ENCODE measurements at places on chromosomes 4 and X.

GRCh38 chrX:34279866-34280560 lies 147.9 kb upstream of the FAM47A start:
- no peak for DNase-seq

DNA sequence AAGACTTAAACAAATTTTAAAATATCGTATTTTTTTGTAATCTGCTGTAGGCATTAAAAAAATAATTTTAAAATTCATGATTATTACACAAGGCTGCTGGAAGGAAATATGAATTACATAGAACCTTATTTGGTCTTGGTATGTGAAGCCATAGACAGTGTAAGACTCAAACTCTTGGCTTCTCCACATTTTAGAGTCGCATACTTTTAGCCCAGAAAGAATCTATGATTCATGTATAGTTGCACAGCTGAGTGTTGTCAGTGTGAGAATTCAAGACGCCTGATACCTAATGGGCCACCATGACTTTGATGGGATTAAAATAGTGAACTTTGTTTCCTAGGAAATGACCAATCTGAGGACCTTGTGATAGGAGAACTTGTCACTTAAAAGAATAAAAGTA lies 1.4 kb downstream of the INTU start:
- no peak for DNase-seq

GRCh38 chr4:20506827-20507226 lies 193.4 kb upstream of the PACRGL start:
- DNase-seq = no peak

DNA sequence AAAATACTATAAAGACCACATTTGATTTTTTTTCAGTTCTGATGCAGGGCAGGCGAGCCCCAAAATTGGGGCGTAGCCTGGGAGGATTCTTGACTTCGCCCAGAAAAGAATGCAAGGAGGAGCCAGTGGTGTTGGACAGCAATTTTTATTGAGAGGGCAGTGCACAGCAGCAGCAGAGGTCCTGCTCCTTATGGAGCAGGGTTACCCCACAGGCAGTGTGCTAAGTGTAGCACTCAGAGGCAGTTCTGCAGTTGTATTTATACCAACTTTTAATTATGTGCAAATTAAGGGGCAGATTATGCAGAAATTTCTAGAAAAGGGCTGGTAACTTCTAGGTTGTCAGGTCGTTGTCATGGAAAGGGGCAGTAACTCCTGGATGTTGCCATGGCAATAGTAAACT lies 69.9 kb downstream of the GASK1B start:
- no peak for DNase-seq

DNA sequence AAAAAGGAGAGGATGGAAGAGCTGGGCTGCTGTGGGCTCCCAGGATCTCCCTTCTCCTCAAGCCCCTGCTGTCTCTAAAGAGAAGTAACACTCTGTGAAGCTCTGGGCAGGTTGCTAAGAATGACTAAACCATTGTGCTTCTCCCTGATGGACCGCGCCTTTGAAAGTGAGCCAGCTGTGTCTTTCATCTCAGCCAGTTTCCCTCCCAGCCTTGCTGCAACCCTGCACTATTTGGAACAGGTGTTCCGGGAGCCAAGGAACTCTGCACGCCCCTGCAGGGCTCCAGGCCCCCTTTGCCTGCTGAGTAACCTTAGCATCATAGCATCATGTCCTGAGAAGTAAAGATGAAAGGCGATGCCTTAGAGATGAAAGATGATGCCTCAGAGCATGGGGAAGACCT lies 39.7 kb downstream of the SMIM20 start:
- no peak for DNase-seq

DNA sequence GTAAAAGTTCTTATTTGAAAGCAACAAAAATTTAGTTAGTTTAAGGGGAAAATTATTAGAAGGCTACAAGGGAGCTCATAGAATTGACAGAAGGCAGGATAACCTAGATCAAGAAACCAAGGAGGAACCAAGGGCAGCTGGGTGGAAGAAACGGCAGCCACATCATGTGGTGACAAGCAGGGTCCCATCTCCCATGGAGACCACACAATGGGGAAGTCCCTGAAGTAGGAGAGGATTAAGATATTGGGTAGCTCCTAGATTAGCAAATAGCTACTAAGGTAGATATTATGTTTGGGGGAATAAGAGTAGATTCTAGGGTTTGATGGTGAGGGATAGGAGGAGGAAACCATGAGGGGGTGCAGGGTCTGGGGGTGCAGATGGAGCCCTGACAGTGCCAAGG lies 48.0 kb upstream of the TMEM154 start:
- no peak for DNase-seq

- no peak for DNase-seq
Observed at GRCh38 chr4:95004912-95005311, 247.2 kb downstream of the BMPR1B start.

- DNase-seq = no peak
Observed at GRCh38 chrX:65932173-65933084, 107.5 kb downstream of the VSIG4 start.

- no peak for DNase-seq
Observed at GRCh38 chr4:123876671-123877101, 480.1 kb downstream of the SPRY1 start.

DNA sequence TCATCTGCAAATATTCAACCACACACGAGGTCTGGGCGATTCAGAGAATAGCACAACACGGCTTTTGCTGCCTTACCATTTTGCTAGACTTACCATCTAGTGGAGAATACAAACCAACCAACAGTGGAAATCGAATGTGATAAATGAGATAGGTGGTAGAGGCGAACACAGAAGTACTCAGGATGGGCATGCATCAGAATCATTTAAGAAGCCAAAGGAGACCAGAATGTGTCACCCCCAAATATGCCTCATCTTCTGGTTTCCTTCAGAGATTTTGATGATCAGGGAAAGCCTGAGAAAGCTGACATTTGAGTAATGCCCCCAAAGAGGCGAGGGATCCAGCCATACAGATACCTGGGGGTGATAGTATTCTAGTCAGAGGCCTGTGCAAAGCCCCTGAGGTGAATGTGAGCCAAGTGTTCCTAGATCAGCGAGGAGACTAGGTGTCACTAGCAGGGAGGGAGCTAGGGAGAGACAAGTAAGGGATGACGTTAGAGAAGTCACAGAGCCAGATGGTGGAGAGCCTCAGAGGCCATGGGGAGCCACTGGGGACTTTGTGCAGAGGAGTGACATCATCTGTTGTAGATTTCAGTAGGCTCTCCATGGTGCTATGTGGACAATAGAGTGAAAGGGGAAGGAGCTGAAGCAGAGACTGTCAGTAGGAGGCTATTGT lies 1.7 kb downstream of the MTMR1 start:
- DNase-seq = no peak

- DNase-seq = peak; percentile 1
Observed at GRCh38 chrX:41561045-41561444, 113.9 kb downstream of the NYX start.

DNA sequence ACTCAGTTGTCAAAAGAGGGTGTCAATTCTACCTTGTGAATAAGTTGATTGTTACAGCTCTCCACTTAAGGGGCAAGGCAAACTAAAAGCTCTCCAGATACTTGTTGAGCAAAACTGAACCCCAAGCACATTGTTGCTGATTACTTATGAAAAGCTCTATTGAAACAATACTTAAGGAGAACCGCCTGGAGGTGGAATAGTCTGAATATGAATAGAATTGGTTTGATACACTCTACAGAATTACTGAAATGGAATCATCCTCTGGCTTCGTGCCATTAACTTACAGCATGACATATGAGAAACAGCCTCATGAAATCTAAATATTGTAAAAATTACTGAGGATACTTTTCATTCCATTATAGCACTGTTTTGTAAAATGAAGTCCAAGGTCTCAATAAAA lies 127.0 kb upstream of the SH3RF1 start:
- DNase-seq = no peak

- no peak for DNase-seq
Observed at GRCh38 chr4:19844446-19844845, 407.3 kb upstream of the SLIT2 start.

DNA sequence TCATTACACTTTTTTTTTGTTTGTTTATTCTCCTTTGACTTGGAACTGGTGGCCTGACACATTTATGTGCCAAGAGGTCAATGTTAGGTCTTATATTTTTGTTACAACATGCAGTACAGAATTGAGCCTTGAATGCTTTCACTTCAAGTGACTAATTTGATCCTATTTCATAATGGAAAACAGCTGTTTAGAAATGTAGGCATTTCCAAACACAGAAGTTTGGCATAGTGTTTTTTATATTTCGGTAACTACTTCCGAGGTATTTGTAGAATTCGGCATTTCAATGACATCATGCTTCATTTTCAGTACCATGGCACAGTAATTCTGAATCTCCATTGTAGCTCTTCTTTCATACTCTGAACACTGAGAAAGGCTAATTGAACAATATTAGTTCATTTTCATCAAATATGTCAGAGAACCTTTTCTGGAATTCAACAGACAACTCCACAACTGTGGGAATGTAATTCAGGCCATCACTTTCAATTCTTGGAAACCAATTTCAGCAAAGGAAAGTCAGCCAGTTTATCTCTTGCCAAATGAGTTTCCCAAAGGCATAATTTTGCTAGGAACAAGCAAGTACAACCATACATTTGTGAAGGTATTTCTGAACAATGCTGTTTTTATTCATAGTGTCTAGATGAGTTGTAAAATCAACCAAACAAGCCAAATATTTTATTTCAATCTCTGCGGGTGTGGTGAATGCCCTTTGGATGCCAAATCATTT lies 11.4 kb downstream of the FAM120C start:
- no peak for DNase-seq

DNA sequence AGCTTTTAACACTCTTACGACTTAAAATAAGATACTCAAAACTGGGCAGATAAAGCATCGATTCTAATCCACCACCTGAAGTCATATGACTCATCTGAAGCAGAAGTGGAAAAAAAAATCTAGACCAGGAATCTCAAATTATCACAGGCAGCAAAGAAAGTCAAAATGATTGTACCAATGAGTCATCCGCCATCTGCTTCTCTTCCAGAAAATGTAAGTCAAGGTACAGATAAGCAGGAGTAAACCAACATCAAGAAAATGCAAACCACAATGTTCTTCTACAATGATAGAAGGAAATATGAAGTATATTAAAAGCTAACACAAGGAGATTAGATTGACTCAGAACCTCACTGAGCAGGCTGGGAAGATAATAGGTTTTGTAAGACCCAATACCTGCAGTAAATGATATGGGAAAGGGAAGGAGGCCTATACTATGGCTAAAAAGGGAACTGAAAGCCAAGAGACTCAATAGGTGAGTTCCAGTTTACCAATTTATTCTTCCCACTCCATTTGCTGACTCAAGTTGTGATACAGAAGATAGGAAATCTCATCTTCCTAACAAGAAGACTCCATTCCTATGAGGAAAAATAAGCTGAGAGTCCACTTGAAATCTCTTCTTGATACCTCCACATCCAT lies 88.4 kb upstream of the TET2 start:
- no peak for DNase-seq

GRCh38 chrX:123303429-123303828 lies 119.4 kb downstream of the GRIA3 start:
- DNase-seq = no peak

DNA sequence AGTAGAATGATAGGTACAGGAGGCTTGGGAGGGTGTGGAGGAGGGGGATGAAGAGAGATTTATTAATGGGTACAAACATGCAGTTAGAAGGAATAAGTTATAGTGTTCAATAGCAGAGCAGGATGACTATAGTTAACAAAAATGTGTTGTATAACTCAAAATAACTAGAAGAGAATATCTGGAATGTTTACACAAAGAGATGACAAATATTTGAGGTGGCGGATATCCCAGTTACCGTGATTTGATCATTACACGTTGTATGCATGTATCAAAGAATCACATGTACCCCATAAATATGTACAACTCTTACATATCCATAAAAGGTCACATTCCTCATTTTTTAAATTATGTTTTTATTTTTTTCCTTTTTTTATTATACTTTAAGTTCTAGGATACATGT lies 456.6 kb downstream of the MAGEB5 start:
- DNase-seq = no peak

GRCh38 chrX:31423609-31424189 lies 351.9 kb upstream of the FTHL17 start:
- DNase-seq = no peak

DNA sequence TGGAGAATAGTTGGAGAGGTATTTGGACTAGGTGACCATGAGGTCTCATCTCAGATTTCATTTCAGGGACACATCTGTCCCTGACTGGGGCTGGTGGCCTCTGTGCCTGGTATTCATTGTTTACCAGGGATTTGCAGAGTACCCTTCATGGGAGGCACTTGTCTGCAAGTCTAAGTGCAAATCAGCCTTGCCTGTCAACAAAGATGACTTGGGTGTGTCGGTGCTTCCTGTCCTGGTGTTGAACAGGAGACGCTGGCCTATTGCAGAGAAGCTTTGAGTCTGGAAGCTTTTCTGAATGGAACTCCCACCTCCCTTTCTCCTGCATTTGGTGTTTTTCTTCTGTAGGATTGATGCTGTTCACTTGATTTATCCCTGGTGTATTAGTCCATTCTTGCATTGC lies 104.1 kb downstream of the TNIP2 start:
- no peak for DNase-seq

GRCh38 chrX:8042304-8042703 lies 115.1 kb upstream of the PNPLA4 start:
- DNase-seq = no peak

DNA sequence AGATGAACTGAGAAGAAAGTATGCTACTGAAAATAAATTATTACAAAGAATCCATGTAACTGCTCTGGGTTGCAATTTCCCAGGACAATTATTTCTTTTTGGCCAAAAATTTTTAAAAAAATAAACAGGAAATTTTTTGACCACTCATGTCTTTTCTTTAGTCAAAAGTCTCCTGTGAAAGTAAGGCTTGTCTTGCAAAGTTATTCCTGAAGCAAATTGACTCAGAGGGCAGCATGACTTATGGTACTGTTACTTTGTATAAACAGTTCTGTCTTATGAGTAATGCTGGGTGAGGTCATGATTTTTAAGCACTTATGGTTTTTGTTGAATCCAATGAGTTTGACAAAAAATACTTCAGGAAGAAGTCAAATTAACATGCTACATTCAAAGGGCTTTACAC lies 292.8 kb upstream of the ARSJ start:
- DNase-seq = no peak

GRCh38 chr4:155079871-155080270 lies 128.6 kb upstream of the NPY2R start:
- no peak for DNase-seq

- DNase-seq = no peak
Observed at GRCh38 chr4:142367418-142368180, 478.5 kb downstream of the INPP4B start.

DNA sequence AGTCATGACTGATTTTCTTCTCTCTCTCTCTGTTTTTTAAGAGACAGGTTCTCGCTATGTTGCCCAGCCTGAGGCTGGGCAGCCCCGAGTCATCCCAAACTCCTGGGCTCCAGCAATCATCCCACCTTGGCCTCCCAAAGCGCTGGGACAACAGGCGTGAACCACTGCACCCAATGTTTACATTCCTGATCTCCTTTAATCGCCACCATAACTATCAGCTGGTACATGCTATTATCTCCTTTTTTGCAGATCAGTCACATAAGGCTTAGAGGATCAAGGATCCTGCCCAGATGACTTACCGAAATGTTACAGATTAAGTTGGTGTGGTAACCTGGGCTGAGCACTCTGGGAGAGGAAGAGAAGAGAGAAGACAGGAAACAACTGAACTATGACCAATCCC lies 1.5 kb upstream of the USP46 start:
- DNase-seq = no peak

GRCh38 chr4:127920521-127920920 lies 39.8 kb downstream of the PLK4 start:
- no peak for DNase-seq
